ENCODE measurements at places on chromosomes 1 and 21.

DNA sequence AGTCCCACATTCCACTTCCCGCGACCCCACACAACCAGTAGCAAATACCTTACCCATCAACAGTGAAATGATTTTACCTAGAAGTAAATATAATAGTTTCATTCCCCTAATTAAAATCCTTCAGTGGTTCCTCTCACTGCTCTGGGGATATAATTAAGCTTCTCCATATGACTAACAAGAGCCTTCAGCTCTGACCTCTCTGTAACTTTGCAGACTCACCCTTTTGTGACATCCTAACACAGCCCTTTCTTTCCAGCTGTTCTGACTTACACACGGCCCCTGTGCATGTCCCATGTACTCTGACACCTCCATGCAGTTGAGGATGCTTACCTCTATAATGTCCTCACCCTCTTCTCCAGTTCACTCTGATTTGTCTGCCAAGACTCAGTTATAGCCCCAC, 137.3 kb upstream of the SPAG17 start:
- DNase-seq = no peak

GRCh38 chr21:42311816-42312625, 3.2 kb downstream of the TFF3 start:
- DNase-seq = no peak

GRCh38 chr1:200753650-200754198, 15.0 kb downstream of the CAMSAP2 start:
- no peak for DNase-seq

DNA sequence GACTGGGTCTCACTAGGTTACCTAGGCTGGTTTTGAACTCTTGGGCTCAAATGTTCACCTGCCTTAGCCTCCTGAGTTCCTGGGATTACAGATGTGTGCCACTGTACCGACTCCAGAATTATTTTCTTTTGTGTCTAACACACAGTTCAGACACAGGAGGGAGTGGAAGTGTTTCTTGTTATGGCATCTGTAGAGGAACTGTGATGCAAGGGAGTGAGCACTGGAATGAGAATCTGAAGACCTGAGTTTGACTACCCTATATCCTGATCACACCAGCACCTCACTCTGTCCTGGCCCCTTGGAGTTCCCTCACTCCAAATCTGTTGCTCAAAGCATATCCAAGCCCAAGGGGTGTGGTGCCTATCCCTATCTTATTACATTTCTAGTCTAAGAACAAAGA, 15.2 kb downstream of the OPTC start:
- no peak for DNase-seq

- DNase-seq = no peak
Observed at GRCh38 chr1:193156822-193157142, 29.6 kb downstream of the B3GALT2 start.

- no peak for DNase-seq
Observed at GRCh38 chr1:174890024-174890423, 109.7 kb upstream of the CACYBP start.

DNA sequence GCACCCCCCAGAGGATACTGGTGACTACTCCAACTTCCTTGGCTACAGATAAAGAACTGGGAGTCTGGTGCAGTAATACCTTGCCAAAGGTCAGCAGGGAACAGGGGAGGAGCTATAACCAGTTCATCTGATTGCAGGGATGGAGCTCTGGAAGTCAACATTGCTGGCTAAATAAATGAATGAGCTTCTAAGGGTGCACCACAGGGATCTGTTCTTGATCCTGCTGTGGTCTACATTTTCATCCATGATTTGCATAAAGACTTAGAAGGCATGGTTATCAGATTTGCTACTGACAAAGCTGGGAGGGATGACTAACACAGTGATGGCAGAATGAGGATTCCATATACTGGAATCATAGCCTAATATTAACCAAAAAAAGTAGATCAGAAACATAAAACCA, 18.3 kb downstream of the PLEKHA6 start:
- no peak for DNase-seq

DNA sequence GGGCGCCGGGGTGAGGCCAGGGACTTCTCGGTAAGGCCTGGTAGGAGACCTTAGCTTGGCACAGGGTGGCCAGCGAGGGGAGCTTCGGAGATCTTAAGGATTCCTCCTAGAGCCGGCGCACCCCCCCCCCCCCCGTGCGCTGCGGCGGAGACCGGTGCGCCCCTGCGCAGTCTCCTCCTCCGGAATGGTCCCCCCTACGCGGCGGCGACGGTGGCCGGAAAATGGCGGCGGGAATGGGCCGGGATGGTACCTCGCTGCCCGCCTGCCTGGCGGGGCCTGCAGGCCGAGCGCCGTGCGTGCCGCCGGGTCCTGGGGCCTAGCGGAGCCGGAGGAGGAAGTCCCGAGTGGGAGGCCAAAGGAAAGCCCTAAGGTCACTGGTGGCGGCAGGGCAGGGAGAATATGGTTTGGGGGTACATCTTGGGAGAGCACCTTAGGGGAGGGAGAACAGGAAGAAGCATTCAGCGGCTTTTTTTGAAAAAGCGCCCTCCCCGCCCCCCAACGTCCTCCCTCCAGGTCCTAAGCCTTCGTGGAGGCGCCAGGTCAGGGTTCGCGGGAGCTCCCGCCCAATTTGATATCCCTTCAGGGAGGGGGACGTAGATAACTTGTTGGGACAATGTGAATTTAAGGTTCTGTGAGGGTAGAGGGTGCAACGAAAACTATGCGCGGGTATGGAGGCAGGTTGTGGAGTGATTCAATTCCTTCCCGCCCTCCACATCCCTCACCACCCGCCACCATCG, 429 bp downstream of the SRRM1 start:
- DNase-seq = no peak

GRCh38 chr1:87495870-87496269, 167.2 kb downstream of the LMO4 start:
- DNase-seq = no peak

- no peak for DNase-seq
Observed at GRCh38 chr1:38273196-38273804, 226.7 kb upstream of the POU3F1 start.

DNA sequence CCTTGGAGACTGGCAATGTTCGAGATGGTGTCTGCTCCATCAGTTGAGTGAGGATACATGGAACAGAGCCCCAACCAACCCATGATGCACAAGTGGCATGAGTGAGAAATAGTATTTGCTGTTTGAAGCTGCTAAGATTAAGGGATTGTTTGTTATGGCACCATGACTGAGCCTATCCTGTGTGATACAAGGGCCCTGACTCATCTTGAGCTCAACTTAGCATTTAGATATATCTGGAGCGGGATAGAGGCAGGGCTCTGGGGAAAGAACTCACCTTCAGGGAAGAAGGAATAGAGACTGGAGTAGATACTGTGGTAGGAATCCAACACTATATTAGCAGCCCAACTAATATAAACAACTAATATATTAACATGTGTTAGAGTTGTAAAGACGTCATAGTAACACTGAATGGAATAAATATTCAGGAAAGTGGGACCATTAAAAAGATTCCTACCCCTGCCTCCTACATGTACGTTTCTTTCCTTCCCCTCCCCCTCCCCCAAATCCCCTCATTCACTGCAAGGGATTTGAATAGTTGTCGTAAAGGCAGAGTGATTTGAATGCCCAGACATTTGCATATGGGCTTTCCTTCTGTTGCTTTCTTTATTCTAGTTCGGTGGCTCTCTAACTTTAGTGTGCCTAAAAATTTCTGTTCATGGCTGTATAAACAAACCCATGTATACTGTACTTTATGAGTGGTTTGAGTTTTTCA, 106.6 kb upstream of the POU3F1 start:
- DNase-seq = no peak

DNA sequence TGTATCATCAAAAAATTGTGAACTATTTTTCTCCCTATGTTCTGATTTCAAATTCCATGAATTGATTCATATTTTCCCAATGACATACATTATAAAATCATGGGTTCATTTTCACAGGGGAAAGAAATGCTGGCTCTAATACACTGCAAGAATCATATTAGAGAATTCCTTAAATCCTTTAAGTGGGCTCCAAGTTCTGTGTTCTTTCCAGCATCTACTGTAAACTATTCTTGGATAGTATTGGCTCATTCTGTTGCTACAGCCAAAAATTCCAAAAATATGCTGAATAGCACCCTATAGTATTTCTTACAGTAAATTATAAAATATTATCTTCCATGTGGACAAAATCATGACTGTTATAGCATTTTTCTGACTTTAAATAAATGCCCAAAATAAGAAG, 19.0 kb upstream of the C1orf105 start:
- no peak for DNase-seq

GRCh38 chr1:155669233-155670162, 19.1 kb downstream of the YY1AP1 start:
- DNase-seq = no peak

- DNase-seq = no peak
Observed at GRCh38 chr1:161718559-161719324, 2.6 kb upstream of the FCRLB start.

- no peak for DNase-seq
Observed at GRCh38 chr1:27980216-27980845, 20.6 kb downstream of the XKR8 start.

DNA sequence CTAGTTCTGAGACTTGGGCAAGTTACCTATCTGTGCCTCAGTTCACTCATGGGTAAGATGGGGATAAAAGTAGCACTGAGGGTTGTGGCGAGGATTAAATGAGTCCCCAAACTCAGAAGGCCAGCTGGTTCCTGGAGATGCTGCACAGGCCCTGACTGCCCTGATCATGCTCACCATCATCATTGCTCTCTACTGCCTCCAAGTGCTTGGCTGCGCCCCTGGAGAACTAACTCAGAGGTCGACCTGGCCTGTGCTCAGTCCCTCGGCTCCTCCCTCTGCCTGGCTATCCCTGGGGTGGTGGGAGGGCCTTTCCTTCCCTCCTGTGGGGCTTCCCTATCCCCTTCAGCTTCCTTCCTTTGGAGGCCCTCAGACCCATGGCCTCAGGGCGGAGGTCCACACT, 5.6 kb downstream of the SLC5A9 start:
- no peak for DNase-seq

GRCh38 chr1:232192781-232193450, 437.0 kb downstream of the SIPA1L2 start:
- no peak for DNase-seq

Data from stimulated activated CD8-positive, alpha-beta memory T cell treated with anti-CD3 and anti-CD28 coated beads, Interleukin-4, amount 100 ng/mL, for 4 hours (primary cell).